HCT116 (cell line): ENCODE measurements at places on chromosomes 16 and 17. TPM values are rescaled to one million over a fixed set of nuclear protein-coding genes. Genes with fewer than 3 reads are reported as not detected.

Gene NTN3
- 0.30 TPM for total RNA-seq

Gene PRR15L
- total RNA-seq, result 0.34 TPM

Gene CRYM
- total RNA-seq, result 4.9 TPM

Gene SLC5A10
- not detected for total RNA-seq

Gene PNMT
- not detected for total RNA-seq

Gene MARVELD3
- 20.9 TPM for total RNA-seq

Gene C1QTNF8
- 0.27 TPM for total RNA-seq

DNA sequence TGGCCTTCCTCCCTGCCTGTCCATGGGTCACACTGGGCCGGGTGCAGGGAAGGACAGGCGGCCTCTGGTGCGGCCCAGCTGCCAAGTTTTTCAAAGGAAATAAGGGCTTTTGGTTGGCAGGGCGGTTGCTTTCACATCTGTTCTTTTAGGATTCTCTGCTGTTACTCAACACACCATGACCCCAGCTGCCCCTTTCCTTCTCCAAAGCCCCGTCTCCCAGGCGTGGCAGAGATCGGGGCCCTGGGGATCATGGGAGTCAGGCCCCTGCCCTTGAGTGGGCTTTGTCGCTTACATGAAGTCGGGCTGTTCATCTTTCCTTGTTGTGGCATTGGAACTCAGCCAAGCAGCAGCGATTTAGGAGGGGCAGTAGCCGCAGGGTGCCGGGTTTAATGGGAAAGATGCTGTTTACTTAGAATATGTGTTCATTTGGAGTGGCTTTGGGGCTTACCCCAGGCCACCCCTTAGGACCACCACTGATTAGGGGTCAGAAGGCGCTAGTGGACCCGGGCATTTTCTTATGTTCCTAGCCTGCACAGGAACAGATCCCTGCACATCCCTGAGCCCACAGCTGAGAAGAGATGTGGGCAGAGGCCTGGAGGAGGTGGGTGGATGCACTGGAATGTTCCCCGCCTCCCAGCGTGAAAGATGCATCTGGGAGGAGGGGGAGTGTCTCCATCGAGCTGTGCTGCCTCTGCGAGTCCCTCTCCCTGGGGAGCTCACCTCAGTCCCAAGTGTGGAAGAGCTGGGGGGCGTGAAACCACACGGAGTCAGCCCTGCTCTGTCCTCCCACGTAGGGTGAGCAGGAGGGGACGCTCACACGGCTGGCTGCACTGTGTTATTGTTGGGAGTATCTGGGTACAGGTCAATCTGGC is 6.8 kb upstream of the ADCY7 start:
- no peak for DNase-seq
- no peaks in the 10 kb centered on the region for H3K27me3 ChIP-seq
- peaks cover 18% of the 10 kb centered on the region for H3K4me1 ChIP-seq
- H3K27ac ChIP-seq, result no peak overlapping the region
- no peaks in the 10 kb centered on the region for H3K36me3 ChIP-seq

DNA sequence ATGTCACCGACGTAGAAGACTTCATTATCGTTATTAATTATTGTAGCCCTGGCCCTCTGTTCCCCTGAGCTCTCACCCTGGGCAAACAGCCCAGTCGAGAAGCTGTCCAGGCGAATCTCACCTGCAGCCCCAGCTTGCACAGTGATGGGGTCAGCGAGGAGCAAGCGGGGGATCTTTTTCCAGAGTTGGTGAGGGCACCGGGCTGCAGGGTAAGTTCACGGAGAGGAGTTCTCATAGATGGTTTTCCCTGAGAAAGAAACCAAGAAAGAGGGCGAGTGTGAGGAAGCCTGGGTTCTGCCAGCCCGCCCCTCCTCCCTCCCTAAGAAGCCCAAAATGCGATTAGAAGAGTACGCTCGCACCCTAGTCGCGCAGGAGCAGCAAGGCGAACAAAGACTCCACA is 436 bp downstream of the SPAG5 start:
- H3K27ac ChIP-seq, result peak overlapping the region; percentile 80
- DNase-seq, result no peak
- peak overlapping the region; percentile 93 for H3K4me3 ChIP-seq
- H3K27me3 ChIP-seq, result no peaks in the 10 kb centered on the region

- H3K27ac ChIP-seq, result no peak overlapping the region
- no peaks in the 10 kb centered on the region for H3K36me3 ChIP-seq
- no peak for DNase-seq
These were observed 19.7 kb downstream of the BAHCC1 start for GRCh38 chr17:81414756-81415516.

DNA sequence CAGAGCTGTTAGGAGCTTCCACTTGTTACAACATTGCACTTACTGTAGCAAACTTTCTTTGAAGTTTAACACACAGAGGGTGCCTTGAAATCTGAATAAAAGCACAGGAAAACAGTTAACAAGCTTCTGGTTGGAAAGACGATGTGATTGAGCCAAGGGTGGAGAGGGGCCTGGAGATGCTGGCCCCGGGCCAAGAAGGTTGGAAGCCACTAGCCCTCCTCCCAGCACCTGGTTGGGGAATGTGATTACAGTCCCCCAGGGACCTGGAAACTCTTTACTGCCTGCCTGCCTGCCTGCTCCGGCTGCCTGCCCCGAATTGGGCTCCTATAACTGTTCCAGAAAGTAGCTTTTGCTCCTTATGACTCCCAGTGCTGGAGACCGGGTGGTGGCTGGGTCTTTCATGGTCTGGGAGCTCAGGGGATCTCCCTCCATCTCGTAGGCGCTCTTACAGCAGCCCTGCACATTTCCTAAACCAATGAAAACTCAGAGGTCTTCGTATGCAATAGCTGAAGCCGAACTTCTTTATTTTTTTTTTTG is 48.0 kb upstream of the ZFHX3 start:
- H3K4me1 ChIP-seq, result no peaks in the 10 kb centered on the region
- H3K36me3 ChIP-seq, result no peaks in the 10 kb centered on the region
- no peak for DNase-seq
- H3K27ac ChIP-seq, result no peak overlapping the region

DNA sequence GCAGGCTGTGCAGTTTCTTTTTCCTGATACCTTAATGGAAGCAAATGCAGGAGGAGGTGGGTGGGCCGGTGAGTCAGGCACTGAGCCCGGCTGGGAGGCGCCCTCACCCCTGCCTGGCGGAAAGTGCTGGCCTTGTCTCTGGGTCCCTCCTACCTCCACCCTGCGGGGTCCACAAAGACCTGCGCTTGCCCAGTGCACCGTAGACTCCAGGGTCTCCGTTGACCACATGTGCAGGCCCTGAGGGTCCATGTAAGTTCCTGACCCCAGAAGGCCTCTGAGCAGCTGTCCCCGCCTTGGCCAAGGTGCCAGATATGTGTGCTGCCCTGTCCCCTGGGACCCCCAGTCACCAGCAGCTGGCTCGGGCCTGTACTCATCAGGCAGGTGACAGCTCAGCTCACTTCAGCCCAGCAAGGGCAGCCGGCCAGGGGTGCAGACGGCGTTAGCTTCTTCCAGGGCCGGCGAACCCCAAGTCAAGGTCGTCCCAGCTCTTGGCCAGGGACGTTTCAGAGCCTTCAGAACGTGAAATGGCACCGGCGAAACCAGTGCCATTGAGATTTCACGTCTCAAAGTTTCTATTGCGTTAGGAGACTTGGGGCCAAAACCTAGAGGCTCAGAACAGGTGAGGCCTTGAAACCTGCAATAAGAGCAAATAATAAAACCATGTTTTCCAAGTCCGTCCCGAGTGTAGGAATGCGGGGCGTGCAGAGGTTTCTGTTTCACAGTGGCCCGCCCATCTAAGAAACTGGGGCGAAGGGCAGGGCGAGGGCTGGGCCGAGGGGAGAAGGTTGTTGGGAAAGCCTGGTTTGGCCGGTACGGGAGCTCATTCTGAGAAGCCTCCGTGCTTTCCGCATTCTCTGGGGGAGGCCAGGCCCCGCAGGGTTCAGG is 12.1 kb downstream of the METRNL start:
- no peak overlapping the region for H3K4me3 ChIP-seq
- H3K27me3 ChIP-seq, result no peaks in the 10 kb centered on the region
- H3K36me3 ChIP-seq, result peaks cover 23% of the 10 kb centered on the region; the same call in 1 of the 2 replicates
- no peak for DNase-seq

GRCh38 chr17:8602679-8603078 is 27.8 kb downstream of the MYH10 start:
- H3K4me1 ChIP-seq, result no peaks in the 10 kb centered on the region
- H3K4me3 ChIP-seq, result no peak overlapping the region
- H3K27me3 ChIP-seq, result no peaks in the 10 kb centered on the region
- no peak for DNase-seq
- no peak overlapping the region for H3K27ac ChIP-seq

DNA sequence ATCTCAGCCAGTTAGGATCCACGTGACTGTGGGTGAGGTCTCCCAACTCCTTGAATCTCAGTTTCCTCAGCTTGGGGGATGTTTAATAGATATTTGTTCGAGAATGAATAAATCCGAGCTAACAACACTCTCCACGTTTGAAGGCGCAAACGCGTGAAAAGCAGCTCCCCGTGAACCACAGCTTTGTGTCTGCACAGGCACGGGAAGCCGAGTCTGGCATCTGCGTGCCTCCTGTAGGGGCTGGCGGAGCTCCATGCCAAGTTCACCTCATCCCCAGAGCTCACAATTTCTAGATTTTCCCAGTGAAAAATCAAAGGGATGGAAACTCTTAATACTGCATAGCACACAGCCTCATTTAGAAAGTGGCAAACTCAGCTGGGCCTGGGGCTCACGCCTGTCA is 14.3 kb downstream of the SGSH start:
- no peak for DNase-seq
- H3K4me3 ChIP-seq, result no peak overlapping the region
- H3K4me1 ChIP-seq, result no peaks in the 10 kb centered on the region
- no peak overlapping the region for H3K27ac ChIP-seq

- H3K27me3 ChIP-seq, result no peaks in the 10 kb centered on the region
- H3K4me3 ChIP-seq, result no peak overlapping the region
- H3K36me3 ChIP-seq, result no peaks in the 10 kb centered on the region
- no peak for DNase-seq
- no peak overlapping the region for H3K27ac ChIP-seq
- no peaks in the 10 kb centered on the region for H3K4me1 ChIP-seq
These were observed 19.2 kb downstream of the RNF213 start for GRCh38 chr17:80279895-80280294.

DNA sequence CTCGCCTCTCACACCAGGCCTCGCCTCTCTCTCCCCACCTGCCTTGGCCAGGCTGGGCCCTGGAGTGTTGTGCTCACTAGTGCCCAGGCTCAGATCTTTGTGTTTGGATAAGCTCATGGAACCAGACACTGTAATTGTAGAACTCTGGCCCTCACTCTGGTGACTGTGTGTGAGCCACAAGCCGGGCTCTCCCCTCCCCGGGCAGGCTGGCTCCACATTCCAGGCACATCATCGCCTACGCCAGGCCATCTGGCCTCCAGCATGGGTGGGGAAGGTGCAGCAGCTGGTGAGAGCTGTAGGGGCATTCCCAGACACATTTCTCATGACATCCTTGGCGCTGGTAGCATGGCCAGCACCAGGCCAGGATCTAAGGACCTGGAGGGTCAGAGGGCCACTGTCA is 202.3 kb downstream of the RAB11FIP4 start:
- H3K4me3 ChIP-seq, result no peak overlapping the region
- H3K4me1 ChIP-seq, result peaks cover 32% of the 10 kb centered on the region
- H3K36me3 ChIP-seq, result no peaks in the 10 kb centered on the region
- H3K27me3 ChIP-seq, result no peaks in the 10 kb centered on the region
- H3K27ac ChIP-seq, result no peak overlapping the region
- no peak for DNase-seq

- no peak for DNase-seq
- H3K27ac ChIP-seq, result no peak overlapping the region
- no peaks in the 10 kb centered on the region for H3K36me3 ChIP-seq
- no peaks in the 10 kb centered on the region for H3K27me3 ChIP-seq
- no peak overlapping the region for H3K4me3 ChIP-seq
These were observed 325.1 kb upstream of the ERCC4 start for GRCh38 chr16:13594823-13595222.

GRCh38 chr16:4685776-4686496 is 7.4 kb upstream of the NUDT16L1 start:
- no peak overlapping the region for H3K27ac ChIP-seq
- no peaks in the 10 kb centered on the region for H3K4me1 ChIP-seq
- no peak for DNase-seq
- H3K27me3 ChIP-seq, result no peaks in the 10 kb centered on the region
- no peak overlapping the region for H3K4me3 ChIP-seq

DNA sequence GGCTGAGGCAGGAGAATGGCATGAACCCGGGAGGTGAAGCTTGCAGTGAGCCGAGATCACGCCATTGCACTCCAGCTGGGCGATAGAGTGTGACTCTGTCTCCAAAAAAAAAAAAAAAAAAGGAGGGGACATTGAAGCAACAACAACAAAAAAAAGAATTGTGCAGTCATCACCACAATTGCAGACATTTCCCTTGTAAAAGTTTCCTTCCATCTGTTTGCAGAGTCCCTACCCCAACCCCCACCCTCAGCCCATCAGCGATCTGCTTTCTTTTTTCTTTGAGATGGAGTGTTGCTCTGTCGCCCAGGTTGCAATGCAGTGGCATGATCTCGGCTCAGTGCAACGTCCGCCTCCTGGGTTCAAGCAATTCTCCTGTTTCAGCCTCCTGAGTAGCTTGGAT is 3.7 kb downstream of the MGRN1 start:
- H3K27me3 ChIP-seq, result no peaks in the 10 kb centered on the region
- DNase-seq, result no peak
- no peak overlapping the region for H3K4me3 ChIP-seq
- peaks cover 15% of the 10 kb centered on the region for H3K4me1 ChIP-seq
- H3K36me3 ChIP-seq, result no peaks in the 10 kb centered on the region
- no peak overlapping the region for H3K27ac ChIP-seq

- no peaks in the 10 kb centered on the region for H3K4me1 ChIP-seq
- no peak within 1 kb of the TSS for H3K4me3 ChIP-seq
- no peak within 1 kb of the TSS for H3K27ac ChIP-seq
- H3K36me3 ChIP-seq, result no peaks in the 10 kb centered on the region
These were observed at the start of gene DNAH3 for GRCh38 chr16:21150375-21151001. DNAH3 (minus strand) TSS chr16:21150846; CDS start chr16:21150319, 527 bp downstream.

- DNase-seq, result peak; percentile 29
- no peak overlapping the region for H3K4me3 ChIP-seq
These were observed 3.0 kb downstream of the IL27 start for GRCh38 chr16:28503470-28504259.

- H3K4me3 ChIP-seq, result no peak overlapping the region
- H3K27me3 ChIP-seq, result no peaks in the 10 kb centered on the region
- no peak for DNase-seq
- H3K27ac ChIP-seq, result no peak overlapping the region
- H3K36me3 ChIP-seq, result no peaks in the 10 kb centered on the region
- H3K4me1 ChIP-seq, result peaks cover 2% of the 10 kb centered on the region; the same call in 1 of the 2 replicates
These were observed 17.8 kb downstream of the HS3ST6 start for GRCh38 chr16:1900452-1900774.

DNA sequence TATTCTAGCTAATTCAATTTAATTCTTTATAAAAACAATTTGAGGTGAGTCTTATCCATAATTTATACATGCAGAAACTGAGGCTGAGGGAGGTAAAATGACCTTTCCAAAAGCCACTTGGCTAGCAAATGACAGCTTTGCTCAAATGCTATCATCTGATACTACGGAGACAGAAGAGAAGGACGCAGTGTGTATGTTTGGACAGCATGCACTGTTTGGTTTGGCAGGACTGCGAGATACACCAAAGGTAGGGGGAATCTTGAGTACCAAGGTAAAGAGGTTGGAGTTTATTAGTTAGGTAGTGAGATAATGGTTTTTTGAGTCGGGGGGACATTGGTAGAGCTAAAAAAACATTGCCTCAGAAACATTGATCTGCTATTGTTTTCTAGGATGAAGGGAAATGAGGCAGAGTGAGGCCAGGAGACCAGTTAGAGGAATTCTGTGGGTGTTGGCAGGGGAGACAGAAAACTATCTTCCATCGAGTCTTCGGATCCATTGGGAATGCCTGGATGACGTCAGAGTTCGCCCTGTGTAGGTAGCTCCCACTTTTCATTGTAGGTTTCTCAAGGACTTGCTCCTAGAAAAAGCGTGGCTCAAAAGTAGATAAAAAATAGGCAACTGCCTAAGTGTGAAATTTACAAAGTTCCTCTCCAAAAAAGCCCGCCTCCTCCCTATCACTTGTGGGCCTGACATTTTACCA is 2.5 kb upstream of the HS3ST4 start:
- no peak overlapping the region for H3K4me3 ChIP-seq
- no peak for DNase-seq
- no peaks in the 10 kb centered on the region for H3K36me3 ChIP-seq
- no peak overlapping the region for H3K27ac ChIP-seq
